ENCODE measurements at places on chromosomes 2 and 18.

DNA sequence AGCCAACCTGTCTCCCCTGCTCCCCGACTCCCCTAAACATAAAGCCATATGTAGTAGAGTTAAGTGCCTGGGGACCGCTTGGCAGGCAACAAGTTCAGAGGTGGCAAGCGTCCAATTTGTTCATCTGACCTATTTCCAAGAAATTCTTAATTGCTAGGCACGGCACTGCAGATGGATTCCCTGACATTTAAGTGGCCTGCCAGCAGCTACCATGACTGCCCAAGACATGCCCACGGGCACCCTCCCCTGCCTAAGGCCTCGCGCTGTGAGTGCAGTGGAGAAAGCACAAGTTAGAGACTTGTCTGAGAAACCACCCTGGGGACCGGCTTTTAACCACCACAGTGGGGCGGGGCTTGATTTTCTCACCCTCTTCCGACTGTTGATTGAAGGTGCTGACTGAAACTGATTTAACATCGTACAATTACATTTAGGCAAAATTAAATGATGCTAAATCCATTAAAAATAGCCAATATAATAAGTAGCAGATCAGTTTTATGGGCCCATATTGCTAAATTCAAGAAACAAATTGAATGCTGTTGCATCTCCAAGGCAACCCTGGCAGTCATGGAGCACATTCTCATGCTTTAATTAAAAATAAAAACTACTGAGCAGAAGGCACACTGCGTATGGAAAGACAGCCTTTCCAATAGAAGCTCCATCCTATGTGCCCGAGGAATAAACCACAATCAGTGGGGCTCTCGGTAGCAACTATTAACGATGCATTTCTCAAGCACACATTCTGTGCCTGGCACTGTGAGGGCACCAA, 163.6 kb upstream of the ACAA2 start:
- DNase-seq: no peak

GRCh38 chr2:3801506-3801905, 98.1 kb downstream of the DCDC2C start:
- no peak for DNase-seq

DNA sequence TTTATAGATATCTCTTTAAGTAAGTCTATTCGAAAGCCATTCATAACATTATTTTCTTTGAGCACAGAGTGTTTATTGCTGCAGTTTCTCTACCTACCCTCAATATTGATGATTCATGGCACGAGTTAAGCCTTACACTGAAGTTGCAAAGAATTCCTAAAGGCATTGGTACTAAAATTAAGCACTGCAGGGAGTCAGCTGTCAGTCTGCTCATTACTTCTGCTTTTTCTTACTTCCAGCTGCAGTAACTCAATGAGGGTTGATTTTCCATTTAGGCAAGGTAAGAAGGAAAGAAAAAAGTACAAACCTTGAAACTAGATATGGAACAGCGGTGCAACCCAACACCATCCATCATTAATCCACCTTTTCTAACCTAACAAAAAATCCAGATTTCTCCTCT, 65.2 kb downstream of the RNF152 start:
- DNase-seq: no peak

DNA sequence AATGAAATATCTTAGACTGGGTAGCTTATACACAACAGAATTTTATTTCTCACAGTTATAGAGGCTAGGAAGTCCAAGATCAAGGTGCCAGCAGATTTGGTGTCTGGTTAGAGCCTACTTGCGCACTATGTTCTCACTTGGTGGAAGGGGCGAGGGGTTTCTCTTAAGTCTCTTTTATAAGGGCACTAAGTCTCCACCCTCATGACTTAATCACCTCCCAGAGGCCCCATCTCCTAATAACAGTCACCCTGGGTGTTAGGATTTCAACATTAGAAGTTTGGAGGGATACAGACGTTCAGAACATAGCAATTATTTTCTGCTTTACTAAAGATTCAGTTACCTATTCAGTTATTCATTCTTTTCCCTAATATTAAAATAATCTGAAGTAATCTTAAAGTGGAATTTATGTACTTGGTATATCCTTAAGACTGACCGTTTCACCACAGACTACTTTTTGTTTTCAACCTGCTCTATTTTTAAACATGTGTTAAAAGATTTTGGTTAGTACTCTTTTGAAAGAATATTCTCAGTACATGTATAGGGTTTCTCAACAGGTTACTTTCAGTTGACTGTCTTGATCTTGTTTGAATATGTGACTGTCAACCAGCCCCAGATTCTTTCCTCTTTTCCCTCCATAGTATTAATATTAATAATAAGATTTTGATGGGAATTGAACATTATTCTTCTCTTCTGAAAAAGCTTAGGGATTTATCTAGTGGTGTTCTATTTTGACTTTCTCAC, 130.0 kb downstream of the TAF4B start:
- DNase-seq: no peak

- no peak for DNase-seq
Measured at GRCh38 chr2:216478151-216478550, 20.5 kb upstream of the RPL37A start.

- no peak for DNase-seq
Measured at GRCh38 chr2:71603851-71604725, 150.7 kb downstream of the DYSF start.

DNA sequence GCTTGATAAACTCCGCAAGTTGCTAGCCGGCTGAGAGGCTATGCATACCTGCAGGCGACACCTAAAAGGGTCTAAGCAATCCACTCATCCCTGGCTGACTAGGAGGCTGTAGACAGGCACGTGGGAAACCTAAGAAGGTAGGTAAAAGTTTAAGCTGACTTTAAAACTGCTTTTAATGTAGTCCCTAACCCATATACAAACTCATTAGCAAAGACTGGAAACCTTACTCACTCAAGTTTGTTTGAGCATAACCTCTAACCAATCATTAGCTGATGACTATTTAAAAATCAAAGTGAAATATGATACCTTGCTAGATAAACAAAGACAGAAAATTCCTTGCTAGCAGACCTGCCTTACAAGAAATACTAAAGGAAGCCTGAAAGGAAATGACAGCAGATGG, 106.4 kb downstream of the EXOC6B start:
- DNase-seq: no peak

GRCh38 chr2:113104054-113104611, 23.3 kb upstream of the IL1RN start:
- no peak for DNase-seq

GRCh38 chr2:69119104-69119894, 106.3 kb downstream of the ANTXR1 start:
- DNase-seq: no peak

DNA sequence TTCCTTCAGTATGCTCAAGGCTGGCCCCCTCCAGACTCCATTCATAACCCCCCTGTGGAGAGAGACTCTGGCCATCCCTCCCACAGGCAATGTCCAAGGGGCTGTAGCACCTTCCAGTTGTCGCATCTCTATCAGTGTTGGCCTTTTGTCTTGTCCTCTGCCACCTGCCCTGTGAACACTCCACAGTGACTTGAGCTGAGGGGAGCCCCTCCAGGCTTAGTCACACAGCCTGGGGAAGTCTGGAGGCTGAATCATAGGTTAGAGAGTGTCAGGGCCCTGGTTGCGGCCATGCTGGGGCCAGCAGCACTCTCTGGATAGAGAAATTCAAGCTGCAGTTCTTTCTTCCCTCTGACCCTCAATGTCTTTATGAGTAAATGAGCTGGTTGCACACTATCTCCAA, 64.7 kb downstream of the GYPC start:
- no peak for DNase-seq

DNA sequence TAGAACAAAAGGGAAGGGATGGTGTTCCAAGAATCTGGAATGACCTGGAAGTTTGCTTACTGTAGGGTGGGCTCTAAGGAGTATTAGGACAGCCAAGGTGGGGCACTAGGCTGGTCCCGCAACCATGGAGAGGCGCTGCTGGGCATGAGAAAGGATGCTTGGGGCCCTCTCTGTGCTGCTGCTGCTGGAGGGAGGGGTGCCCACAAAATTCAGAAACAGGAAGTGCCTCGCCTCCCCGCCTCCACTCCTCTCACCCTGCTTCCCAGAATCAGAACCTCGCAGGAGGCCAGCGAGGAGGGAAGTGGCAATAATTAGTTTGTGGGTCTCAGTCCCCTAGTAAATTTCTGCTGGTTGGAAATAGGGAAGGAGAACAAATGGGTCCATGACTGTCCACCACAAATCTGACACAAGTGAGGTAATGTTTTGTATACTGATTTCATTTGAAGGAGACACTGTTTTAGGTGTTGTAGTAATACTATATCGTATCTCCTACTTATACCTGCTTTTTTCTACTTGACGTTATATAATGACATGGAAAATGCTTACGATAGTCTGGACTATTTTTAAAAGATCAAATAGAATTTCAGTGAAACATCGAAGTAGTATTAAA, 7.9 kb upstream of the PDCL3 start:
- no peak for DNase-seq

GRCh38 chr2:191642541-191642940, 35.4 kb upstream of the NABP1 start:
- DNase-seq: no peak

DNA sequence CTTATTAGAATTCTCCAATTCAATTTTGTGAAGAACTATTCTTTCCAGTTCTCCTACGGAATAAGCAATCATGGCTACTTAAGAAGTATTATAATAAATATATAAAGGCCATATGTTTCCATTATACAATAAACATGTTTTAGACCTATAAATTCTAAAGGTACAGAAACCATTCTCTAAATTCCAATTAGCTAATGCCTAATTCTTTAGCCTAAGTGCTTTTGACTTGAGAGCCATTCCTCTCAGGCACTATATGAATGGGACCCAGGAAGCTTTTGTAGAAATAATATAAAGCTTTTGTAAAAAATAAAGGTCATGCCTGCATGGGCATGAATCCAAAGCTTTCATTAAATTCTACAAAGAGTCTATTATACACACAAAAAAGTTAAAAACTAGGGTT, 161.0 kb upstream of the UNC80 start:
- DNase-seq: no peak

DNA sequence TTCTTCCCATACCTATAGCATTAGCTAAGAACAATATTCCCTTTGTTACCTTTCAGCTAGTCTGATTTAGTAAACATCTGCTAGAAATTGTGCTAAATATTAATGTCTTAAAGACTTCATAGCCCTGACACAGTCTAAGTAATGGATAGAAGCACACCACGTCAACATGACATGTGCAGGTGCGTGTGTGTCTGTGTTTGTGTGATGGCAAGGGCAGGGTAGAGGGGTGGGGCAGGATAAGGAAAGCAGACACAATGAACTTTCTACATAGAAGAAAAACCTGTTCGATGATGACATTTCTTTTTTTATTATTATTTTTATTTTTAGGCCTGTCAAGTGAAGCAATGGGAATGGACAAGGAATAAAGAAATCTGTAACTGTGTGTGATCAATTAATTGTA, 223.3 kb downstream of the NOL4 start:
- DNase-seq: no peak

DNA sequence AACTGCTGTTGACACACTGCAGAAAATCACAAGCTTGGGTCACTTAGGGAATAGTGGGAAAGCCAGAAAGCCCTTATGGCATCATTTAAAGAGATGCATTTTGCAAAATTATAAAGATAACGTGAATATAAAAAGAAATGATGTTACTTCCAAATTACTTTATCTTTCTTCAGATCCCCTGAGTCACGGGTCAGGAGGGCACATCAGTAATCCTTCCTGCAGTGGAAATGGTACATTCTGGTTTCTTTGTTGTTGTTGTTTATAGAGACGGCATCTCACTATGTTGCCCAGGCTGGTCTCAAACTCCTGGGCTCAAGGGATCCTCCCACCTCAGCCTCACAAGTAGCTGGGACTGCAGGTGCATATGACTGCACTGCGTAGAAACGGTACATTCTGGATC, 9.8 kb upstream of the EPG5 start:
- DNase-seq: no peak

DNA sequence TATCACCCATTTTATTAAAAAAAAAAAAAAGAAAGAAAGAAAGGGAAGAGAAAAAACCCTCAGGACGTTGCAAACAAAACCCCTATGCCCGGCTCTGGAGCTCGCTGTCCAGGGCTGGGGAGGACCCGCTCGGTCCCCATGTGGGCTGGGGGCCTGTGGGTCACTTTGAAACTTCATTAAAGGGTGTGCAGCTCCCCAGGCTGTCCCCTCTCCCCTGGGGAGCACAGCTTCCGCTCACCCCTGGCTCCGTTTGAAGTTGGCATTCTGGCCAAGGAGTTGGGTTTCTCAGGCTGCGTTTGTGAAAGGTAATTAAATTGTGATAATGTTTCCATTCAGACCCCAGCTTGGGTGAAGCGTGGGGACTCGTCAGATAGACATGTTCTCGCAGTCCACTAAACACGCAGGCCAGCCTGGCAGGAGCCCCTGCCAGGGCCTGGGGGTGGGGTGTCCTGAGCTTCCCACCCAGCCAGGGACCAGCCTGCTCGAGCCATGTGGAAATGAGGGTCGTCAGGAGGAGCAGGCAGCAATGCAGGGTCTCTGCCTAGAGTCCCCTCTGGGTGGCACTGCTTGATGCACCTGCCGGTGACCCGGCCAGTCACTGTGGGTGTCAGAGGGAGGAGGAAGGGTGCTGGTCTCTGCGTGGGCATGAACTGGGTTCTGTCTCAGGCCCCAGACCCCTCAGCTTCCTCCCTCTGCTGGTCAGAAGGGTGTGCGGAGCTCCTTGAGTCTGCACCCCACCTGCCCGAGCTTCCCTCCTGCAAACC, 166.2 kb downstream of the INHBB start:
- DNase-seq: no peak

DNA sequence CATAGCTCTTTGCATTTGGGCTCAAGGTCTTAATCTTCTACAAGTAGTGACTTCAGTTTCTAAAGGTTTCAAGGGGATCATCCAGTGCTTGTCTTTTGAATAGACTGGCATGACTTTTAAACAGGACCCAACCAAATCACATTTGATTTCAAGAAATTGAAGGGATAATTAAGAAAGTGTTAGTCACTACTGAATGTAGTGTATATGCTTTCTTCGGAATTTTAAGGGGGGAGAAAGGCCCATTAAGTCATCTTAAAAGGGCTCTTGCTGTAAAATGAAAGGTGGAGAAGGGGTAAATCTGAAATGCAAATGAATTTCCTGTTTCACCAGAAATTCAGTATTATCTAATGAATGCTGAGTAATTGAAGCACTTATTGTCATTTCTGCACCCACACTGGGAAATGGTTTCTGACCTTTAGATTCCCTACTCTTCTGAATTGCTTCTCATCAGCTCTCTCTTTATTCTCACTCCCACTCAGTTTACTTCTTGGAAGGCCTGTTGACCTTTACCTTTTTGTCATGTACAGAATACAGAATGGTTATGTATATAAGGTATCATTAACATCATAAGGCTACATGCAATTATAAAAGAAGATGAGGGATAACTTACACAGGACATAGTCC, 241.4 kb downstream of the SLC8A1 start:
- no peak for DNase-seq

DNA sequence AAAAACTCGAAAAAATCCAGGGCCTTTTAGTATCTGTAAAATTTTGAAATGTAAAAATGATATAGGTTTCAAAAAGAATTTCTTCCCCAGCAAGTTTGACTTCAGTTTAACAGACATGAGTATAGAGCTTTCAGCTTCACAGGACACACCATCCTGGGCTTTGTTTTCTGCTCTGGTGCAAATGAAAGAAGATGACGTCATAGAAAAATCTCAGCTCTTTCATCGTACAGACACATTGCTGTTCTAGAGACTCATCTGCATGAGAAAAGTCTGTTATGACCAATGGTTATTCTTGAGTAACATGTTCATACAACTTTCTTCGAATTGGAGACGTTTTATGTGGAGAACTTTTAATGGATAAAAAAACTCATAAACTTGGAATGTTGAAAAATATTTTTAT, 111.7 kb upstream of the DYNAP start:
- no peak for DNase-seq

GRCh38 chr2:206431439-206431838, 11.9 kb upstream of the ADAM23 start:
- no peak for DNase-seq
